ENCODE measurements at places on chromosomes 13 and 19. TPM values are rescaled to one million over a fixed set of nuclear protein-coding genes. Genes with fewer than 3 reads are reported as not detected.

The CACNG6 gene
- total RNA-seq, result 1.7 TPM

The SLC17A7 gene
- 1.3 TPM for total RNA-seq

DNA sequence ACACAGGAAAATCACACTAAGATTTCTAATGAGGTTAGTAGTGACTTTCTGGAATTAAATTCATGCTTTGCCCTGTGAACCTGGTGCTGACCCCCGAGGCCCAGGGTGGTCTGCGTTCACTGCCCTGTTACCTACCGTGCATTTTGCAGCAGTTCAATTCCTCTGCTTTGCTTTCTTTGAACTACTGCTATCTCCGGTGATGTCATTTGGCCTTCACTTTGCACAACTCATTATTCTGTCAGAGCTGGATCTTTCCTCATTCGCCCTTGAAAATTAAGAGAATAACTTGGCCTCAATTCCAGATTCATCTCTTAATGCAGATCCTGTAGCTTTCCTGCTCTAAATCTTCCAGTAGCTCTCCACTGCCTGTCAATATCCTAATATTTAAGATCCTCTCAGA lies 8.8 kb upstream of the LRRC63 start:
- H3K36me3 ChIP-seq, result no peaks in the 10 kb centered on the region
- H3K4me3 ChIP-seq, result no peak overlapping the region
- no peak for DNase-seq
- no peaks in the 10 kb centered on the region for H3K27me3 ChIP-seq
- no peak overlapping the region for H3K27ac ChIP-seq

GRCh38 chr13:27408074-27408473 lies 16.3 kb upstream of the GTF3A start:
- no peaks in the 10 kb centered on the region for H3K36me3 ChIP-seq
- no peaks in the 10 kb centered on the region for H3K27me3 ChIP-seq
- H3K4me3 ChIP-seq, result no peak overlapping the region

The FCER2 gene
- not detected for total RNA-seq

The ZNF77 gene
- 10.1 TPM for total RNA-seq

The FCAR gene
- 20.0 TPM for total RNA-seq

The LILRB3 gene
- total RNA-seq, result not detected

DNA sequence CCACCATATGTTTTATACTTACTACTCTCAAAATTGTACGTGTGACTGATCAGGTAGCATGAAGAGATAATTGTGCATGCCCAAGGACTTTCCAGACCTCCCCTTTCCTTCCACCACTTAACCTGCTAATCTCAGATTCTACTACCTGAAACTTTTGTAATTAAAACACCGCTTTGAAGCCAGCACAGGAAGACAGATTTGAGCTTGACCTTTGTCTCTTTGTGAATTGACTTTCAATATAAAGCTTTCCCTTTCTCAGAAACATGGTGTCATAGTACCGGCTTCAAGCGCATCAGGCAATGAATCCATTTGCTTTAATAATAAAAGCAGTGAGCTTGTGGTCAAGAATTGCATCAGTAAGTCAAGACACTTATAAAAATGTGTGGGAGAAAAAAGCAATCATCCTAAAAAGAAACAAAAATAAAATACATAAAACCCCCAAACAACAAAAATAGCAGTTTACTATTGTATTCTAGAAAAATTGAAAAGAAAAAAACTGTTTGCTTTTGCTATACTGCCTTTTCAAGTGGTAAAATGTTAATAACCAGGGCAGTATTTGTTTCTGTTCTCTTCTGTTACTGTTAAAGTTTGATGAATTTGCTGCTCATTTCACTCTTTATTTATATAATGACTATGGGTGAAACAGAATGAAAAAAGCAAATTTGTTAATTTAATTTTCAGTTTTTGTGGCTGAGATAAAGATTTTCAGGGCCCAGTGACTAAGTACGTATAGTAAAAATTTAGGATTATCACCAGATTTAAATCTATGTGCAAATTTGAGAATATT lies 2075.3 kb downstream of the PCDH9 start:
- no peaks in the 10 kb centered on the region for H3K4me1 ChIP-seq
- DNase-seq, result no peak
- H3K36me3 ChIP-seq, result no peaks in the 10 kb centered on the region
- H3K4me3 ChIP-seq, result no peak overlapping the region
- H3K27ac ChIP-seq, result no peak overlapping the region

- DNase-seq, result no peak
- no peak overlapping the region for H3K4me3 ChIP-seq
- no peaks in the 10 kb centered on the region for H3K27me3 ChIP-seq
Observed at GRCh38 chr19:1658150-1659083, 6.0 kb upstream of the TCF3 start.

The NTF4 gene
- not detected for total RNA-seq

The CBY2 gene
- not detected for total RNA-seq

DNA sequence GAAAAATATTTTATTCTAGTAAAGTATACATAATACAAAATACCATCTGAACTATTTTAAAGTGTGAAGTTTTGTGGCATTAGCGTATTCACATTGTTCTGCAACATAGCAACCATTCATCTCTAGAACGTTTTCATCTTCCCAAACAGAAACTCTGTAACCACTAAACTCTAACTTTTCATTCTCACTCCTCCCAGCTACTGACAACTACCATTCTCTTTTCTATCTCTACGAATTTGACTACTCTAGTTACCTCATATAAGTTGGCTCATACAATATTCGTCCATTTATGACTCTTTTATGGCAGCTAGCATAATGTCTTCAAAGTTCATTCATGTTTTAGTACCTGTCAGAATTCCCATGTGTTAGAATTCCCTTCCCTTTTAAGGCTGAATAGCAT lies 150.5 kb upstream of the MIR17HG start:
- H3K27me3 ChIP-seq, result no peaks in the 10 kb centered on the region
- H3K4me3 ChIP-seq, result no peak overlapping the region
- H3K36me3 ChIP-seq, result no peaks in the 10 kb centered on the region
- H3K27ac ChIP-seq, result no peak overlapping the region
- H3K4me1 ChIP-seq, result no peaks in the 10 kb centered on the region

DNA sequence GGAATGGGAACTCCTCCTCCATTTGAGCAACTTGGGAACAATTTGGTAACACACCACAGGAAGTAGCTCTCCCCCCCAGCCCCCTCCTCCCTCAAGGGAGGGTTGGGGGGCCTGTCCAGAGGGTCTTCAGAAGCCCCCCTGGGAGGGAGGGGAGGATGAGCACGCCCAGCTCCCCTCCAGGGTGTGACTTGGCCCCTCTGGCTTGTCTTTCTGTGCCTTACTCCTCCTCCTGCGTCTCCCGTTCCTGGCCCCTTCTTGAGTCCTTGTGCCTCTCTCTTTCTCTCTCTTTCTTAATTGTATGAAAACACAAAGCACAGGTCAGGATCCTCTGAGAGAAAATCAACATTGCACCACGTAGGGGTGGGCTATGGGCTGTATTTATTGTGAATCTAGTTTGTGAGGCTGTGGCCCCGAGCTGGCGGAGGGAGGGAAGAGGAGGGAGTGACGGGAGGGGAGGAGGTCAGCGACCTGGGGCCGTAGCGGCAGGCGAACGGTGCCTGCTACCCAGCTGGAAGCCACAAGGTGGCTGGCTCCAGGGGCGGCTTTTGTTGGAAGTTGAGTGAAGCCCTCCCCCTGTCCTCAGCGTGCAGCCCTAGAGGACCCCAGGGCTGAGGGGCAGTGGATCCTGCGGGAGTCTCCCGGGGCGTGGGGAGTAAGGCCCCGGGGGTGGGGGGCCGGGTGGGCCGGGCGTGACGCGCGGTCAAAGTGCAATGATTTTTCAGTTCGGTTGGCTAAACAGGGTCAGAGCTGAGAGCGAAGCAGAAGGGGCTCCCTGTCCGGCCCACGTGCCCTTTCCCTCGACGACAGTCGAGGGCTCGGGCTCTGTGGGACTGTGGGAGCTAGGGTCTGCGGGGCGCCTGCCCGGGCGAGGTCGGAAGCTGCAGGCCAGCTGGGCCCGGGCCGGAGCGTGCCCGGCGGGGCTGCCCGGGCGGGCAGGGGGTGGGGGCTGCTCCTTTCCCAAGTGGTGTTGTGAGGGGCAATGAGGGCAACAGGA lies 6.4 kb downstream of the LYL1 start:
- no peak overlapping the region for H3K4me3 ChIP-seq
- peaks cover 47% of the 10 kb centered on the region for H3K4me1 ChIP-seq
- no peaks in the 10 kb centered on the region for H3K27me3 ChIP-seq
- H3K27ac ChIP-seq, result peak overlapping the region; percentile 87

DNA sequence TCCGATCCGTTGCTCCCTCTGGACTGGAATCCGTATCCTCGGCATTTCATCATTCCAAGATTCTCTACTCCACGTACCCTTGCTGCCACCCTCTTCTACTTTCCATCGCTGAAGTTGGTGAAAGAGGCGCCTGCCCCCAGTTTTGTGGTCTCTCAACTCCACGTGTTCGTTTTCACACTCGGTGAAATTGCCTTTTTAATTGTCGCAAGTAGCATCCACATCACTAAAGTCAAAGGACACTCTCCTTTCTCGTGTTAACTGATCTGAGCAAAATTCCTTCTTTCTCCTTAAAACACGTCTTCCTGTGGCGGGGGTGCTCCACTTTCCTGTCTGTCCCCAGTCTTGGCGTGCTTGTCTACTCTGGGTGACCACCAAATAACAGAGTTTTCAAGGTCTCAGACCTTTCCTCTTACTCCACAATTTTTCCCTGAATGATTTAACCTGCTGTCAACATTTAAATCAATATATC lies 1.1 kb upstream of the TMTC4 start:
- H3K4me3 ChIP-seq, result peak overlapping the region; percentile 88
- no peaks in the 10 kb centered on the region for H3K4me1 ChIP-seq
- H3K27me3 ChIP-seq, result no peaks in the 10 kb centered on the region
- H3K27ac ChIP-seq, result peak overlapping the region; percentile 84

- H3K4me1 ChIP-seq, result no peaks in the 10 kb centered on the region
- DNase-seq, result no peak
- H3K27me3 ChIP-seq, result no peaks in the 10 kb centered on the region
- no peak overlapping the region for H3K27ac ChIP-seq
Observed at GRCh38 chr13:44549476-44549875, 26.7 kb downstream of the TSC22D1 start.

The LYPD5 gene
- total RNA-seq, result 1.9 TPM

GRCh38 chr13:36344173-36344572 lies 2.0 kb downstream of the SPART start:
- DNase-seq, result no peak
- H3K4me1 ChIP-seq, result no peaks in the 10 kb centered on the region
- peak overlapping the region; percentile 67 for H3K4me3 ChIP-seq
- no peaks in the 10 kb centered on the region for H3K36me3 ChIP-seq
- peak overlapping the region; percentile 100 for H3K27ac ChIP-seq

DNA sequence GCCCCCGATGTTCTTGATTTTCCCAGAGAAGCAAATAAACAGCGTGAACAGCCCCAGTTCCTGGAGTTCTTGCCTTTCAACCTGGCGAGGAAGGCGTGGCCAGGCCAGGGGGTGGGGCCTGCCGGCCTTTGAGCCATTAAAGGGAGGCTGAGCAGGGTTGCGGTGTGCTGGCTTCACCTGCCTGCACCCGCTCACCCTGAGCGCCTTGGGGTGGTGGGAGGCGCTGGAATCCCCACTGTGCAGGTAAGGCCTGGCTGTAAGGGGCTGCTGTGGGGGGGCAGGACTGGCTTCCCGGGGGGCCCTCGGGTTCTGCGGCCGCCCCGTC lies 2.7 kb upstream of the MISP start:
- no peak overlapping the region for H3K27ac ChIP-seq
- no peaks in the 10 kb centered on the region for H3K4me1 ChIP-seq
- no peak for DNase-seq
- no peak overlapping the region for H3K4me3 ChIP-seq
- no peaks in the 10 kb centered on the region for H3K27me3 ChIP-seq

DNA sequence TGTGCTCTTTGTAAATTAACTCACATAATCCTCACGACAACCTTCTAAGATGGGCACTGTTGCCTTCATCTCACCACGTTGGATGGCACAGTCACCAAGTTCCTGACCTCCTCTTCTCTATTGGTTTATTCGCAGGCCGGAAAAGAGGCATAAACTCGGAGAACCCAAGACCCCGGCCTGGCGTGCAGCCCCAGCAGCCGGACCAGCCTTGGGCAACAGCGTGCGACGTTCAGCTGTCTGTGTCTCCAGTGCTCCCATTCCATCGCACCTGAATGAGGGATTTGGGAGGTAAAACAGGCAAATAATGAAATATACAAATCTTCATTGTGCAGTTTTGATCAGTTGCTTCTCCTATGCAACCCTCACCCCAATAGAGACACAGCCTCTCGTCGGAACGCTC lies 34.5 kb upstream of the GAS6 start:
- no peak overlapping the region for H3K27ac ChIP-seq
- H3K36me3 ChIP-seq, result no peaks in the 10 kb centered on the region
- no peaks in the 10 kb centered on the region for H3K4me1 ChIP-seq

DNA sequence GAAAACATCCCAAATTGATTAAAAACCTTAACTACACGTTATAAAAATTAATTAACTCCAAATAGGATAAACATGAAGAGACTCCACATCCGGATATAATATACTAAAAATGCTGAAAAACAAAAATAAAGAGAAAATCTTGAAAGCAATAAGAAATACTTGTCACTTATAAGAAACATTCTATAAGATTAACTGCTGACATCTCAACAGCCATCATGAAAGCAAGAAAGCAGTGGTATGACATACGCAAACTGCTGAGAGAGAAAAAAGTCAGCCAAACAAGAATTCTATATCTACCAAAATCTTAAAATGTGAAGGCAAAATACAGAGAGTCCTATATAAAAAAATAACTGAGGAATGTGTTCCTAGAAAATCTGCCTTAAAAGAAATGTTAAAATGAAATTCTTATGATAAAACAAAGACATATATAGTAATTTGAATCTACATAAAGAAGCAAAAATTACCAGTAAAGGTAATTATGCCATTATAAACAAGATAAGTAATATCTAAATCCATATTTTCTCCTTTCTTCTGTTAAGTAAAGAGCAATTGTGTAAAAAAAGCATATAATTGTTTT lies 1851.1 kb downstream of the PCDH9 start:
- H3K36me3 ChIP-seq, result no peaks in the 10 kb centered on the region
- DNase-seq, result no peak

- H3K27ac ChIP-seq, result no peak overlapping the region
- no peaks in the 10 kb centered on the region for H3K36me3 ChIP-seq
- no peaks in the 10 kb centered on the region for H3K4me1 ChIP-seq
- no peaks in the 10 kb centered on the region for H3K27me3 ChIP-seq
Observed at GRCh38 chr19:10784257-10784656, 51.8 kb downstream of the TMED1 start.

The SELENOW gene
- total RNA-seq, result 1,323 TPM

GRCh38 chr13:86725105-86725504 lies 925.9 kb upstream of the SLITRK6 start:
- DNase-seq, result no peak
- H3K4me1 ChIP-seq, result no peaks in the 10 kb centered on the region
- H3K36me3 ChIP-seq, result no peaks in the 10 kb centered on the region
- no peak overlapping the region for H3K4me3 ChIP-seq

DNA sequence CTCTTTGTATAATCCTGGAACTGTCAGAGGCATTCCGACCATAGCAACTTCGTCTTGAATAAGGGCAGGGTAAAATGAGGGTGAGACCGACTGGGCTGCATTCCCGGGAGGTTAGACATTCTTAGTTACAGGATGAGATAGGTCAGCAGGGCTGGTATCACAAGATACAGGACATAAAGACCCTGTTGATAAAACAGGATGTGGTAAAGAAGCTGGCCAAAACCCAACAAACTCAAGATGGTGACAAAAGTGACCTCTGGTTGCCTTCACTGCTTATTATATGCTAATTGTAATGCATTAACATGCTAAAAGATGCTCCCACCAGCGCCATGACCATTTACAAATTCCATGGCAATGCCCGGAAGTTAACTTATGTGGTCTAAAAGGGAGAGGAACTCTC lies 27.7 kb upstream of the MBNL2 start:
- no peaks in the 10 kb centered on the region for H3K27me3 ChIP-seq
- H3K4me3 ChIP-seq, result no peak overlapping the region
- no peak overlapping the region for H3K27ac ChIP-seq
- no peak for DNase-seq
- H3K4me1 ChIP-seq, result no peaks in the 10 kb centered on the region

- H3K4me1 ChIP-seq, result no peaks in the 10 kb centered on the region
- no peak overlapping the region for H3K4me3 ChIP-seq
- no peak overlapping the region for H3K27ac ChIP-seq
- no peak for DNase-seq
Observed at GRCh38 chr13:89066868-89067466, 1395.8 kb downstream of the SLITRK5 start.

The DCT gene
- 0.91 TPM for total RNA-seq

All from uterus (tissue), 4 donors.